Endodermal cell (in vitro differentiated cells): ENCODE measurements at places on chromosomes 3 and 15.

- peak; percentile 83 for DNase-seq
Observed at GRCh38 chr3:39166134-39166710, 12.8 kb upstream of the CSRNP1 start.

DNA sequence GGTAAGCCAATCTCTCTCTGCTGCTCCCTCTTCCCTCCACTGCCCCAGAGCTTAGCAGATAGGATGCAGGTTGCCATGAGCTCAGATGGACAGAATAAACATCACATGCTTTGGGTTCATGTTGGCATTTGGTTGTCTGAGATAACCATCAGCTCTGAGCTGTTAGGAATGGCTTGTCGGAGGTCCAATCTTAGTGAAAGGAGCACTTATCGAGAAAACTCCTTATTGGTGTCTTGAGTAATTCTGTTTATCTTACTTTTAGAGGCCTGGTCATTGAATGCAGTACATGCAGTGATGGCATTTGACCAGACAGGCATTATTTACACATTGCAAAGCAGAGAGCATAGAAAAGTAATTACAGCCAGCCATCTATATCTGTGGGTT, 99.7 kb downstream of the CEMIP start:
- DNase-seq: no peak

DNA sequence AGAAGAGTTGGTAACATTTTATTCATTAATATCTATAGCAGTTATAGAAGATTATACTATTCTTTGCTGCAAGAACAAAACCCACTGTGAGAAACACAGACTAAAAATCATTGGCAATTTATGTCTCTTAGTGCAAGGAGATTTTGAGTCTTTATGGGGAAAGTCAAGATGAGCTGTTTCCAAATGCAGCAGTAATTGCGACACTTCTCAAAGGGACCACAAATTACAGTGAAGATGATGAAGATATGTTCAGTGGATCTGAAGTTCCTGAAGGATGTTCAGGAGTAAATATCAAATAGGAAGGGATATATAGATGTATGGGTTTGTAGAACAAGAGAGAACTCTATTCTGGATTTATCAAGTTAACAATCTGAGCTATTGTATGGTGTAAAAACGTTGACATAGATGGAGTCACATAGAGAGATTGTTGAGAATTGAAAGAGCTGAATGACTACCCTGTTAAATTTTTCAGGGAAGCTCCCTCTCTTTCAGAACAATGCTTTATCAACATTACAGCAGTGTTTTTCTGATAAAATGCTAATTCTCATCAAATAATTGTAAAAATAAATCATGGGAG, 71.8 kb downstream of the DTWD1 start:
- DNase-seq: no peak

DNA sequence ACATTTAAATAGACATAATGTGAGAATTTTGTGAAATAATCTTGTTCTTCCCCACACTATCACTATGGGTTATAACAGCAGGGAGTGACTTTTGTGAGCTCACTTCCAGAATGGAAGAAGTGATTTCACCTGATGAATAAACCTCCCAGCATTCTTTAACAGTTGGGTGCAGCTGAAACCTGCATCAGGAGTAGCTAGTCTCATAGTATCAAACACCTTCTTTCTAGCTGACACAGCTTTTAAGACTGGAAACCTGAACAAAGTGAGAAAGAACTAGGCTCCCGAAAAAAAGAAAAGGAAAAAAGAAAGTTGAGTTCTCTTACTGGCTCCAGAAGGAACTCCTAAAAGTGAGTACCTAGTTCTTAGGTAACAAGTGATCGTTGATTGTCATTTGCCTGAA, 61.1 kb upstream of the UNC13C start:
- no peak for DNase-seq

DNA sequence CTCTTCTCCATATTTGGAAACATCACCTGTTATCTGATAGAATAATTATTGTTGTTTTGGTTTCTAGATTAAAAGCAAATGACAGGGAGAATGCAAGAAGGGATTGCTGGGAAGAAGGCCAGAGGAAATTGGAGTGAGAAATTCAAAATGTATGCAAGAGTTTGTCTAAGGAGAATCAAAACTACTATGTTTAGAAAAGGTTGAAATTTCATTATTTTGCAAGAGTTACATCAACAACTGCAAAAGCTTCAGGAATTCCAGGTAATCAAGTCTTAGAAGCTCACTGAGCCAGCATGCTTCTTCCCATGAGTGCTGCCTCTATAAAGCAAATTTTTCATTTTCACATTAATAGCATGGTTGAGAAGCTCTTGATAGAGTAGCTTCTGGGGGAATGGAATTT, 177.2 kb upstream of the GBE1 start:
- DNase-seq: no peak

- DNase-seq: peak; percentile 72
Observed at GRCh38 chr3:126704494-126705214, 614 bp downstream of the CHCHD6 start.

DNA sequence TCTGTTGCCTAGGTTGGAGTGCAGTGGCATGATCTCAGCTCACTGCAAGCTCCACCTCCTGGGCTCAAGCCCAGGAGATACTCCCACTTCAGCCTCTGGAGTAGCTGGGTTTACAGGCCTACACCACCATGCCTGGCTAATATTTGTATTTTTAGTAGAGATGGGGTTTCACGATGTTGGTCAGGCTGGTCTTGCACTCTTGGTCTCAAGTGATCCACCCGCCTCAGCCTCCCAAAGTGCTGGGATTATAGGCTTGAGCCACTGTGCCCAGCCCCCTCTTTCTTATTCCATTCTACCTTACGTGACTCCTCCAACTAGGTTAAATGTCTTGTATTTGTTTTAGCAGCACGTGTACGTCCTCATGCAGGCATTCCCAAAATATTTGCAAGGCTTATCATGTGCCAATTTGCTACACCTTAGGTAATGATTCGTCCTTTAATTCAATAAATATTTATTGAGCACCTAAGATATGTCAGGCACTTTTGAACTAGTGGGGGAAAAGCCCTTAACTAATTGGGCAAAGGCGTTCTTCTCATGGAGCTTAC, 14.9 kb upstream of the MAGI1 start:
- DNase-seq: no peak

GRCh38 chr3:39272191-39272590, 7.6 kb downstream of the CX3CR1 start:
- no peak for DNase-seq

GRCh38 chr3:105427332-105427731, 60.6 kb downstream of the ALCAM start:
- peak; percentile 43 for DNase-seq

DNA sequence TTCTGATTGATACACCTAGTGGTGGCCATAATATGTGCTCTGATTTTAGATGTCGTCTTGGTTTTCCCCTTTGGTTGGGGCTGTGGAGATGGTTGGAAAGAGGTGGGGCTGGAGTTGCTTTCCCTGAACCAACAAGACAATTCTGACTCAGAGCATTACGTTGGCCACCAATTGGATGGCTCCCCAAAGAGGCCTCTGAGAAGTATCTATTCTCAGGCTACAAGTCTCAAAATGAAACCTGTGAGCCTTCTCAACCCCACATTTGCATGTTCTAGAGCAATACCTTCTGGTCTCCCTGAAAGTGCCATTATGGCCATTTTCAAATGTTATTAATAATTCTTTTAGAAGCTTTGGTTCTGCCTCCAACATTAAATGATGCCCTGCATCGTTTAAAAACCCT, 188.4 kb upstream of the WNT5A start:
- DNase-seq: no peak

DNA sequence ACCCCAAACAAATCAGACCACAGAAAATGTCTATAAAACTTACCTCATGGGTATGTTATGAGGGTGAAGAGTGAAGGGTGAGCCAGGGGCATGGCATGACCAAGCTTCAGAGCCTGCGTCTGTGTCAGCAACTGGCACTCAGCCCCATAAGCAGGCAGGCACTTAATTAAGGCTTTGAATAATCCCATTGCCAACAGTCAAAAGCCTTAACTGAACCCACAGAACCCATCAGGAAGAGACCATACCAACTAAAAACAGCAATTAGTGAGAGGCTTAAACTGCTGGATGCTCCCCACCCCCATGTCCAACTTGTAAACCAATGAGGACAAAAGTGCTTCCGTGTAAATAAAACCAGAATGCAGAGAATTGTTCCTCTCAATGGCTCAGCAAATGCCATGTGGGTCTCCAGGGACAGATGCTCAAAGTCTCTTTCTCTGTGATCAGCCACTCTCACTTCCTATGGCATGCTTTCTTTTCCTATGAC, 126.0 kb downstream of the MYLK start:
- no peak for DNase-seq

DNA sequence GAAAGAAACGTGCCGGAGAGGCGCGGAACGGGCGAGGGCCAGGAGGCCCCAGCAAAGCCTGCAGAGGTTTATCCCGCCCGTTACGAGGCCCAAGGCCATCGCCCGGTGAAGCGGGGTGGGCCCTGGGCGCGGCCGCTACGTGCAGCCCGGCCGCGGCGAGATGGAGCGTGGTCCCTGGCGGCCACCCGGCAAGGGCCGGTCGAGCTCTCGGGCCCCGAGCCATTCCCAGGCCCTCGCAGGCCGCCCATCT, 1.1 kb downstream of the PKM start:
- DNase-seq: no peak

DNA sequence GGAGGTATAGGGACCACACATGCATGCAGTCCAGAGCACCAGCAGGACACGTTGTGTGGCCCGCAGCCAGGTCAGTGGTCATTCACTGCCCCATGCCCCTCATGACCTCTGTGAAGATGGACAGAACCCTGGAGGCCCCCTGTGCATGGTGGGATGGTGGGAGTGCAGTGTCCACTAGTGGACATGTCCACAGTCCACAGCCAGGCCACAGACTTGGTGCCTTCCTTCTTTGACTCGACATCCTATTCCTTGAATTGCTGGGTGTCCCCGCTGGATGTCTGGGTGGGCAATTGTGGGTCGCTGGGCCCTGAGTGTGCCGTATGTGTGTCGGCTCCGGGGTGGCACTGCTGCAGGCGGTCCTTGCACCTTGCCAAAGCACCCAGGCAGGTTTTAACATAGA, 35.7 kb downstream of the KLF15 start:
- DNase-seq: peak; percentile 16

DNA sequence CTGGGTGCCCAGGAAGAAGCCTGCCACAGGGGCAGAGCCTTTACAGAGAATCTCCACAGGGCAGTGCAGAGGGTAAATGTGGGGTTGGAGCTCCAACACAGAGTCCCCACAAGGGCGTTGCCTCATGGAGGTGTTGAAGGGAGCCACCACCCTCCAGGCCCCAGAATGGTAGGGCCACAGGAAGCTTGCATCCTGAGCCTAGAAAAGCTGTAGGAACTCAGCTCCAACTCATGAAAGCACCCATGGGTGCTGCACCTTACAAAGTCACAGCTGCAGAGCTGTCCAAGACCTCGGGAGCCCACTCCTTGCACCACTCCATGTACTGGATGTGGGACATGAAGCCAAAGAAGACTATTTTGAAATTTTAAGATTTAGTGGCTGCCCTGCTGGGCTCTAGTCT, 73.3 kb upstream of the KCNH8 start:
- no peak for DNase-seq

DNA sequence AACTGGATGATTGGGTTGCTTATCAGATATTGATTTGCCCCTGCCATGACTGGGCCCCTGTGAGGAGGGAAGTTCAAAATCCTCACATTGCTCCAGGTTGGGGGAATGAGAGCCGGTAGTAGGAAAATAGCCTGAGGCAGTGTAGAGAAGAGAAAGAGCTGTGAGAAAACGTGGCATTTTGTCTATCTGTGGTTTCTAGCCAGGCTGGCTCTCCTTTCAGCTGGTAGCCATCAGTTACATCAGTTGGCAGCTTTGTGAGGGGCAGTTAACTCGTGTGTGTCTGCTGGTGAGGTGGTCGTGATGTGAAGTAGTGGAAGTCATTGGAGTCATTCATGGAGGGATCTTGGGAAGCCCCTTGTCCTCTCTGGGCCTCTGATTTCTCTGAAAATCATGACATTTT, 5.2 kb downstream of the ESYT3 start:
- DNase-seq: peak; percentile 30

- no peak for DNase-seq
Observed at GRCh38 chr3:87997298-87997697, 61.5 kb downstream of the CGGBP1 start.

DNA sequence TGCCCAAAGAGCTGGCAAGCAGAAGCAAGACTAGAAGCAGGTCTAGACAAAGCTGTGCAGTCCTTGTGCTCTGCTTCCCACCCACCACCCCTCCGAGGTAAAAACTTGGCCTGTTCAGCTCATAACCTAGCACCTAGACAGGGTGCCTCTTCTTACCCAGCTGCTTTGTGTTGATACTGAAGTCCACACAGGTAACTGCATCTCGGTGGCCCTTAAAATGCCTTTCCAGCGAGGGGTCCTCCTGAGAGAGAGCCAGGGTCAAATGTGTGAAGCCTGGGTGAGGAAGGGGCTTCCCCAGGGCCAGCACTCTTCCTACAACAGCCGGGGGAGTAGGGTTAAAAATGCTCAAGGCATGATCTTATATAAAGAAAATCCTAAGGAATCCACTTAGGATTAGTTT, 3.4 kb downstream of the POC1A start:
- no peak for DNase-seq

DNA sequence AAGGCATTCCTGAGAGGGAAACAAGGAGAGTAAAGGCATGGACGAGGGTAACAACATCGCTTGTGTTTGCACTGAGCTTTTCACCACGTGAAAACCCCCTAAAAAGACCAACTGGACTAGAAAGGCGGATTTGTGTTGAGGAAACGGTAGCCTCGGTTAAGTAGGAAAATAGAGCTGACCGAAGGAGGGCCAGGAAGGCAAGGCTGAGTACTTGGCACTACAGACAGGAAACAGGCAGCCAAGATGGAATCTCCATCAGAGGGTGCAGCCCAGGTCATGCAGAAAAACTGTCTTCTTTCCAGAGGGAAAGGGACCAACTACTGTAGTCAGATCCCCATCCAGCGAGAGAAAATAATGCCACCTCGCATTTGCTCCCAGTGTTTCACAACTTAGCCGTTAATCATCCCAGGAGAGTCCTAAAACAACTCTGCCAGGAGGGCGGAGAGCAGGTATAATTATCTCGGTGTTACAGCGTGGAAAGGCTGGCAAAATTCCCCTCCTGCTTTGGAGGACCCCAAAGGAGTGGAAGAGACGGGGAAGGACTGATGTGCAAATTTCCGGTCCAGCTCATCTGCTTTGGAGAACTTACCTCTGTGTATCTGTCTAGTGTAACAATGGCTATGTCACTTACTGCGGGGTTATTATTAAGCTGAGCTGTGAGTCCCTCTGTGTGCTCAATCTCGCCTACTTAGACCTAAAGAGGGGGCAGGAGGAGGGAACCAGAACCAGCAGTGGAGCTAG, 77.2 kb downstream of the MYO1E start:
- DNase-seq: no peak

GRCh38 chr15:72481015-72481659, 7.0 kb downstream of the ARIH1 start:
- DNase-seq: no peak

- DNase-seq: peak; percentile 61
Observed at GRCh38 chr3:129068291-129068886, 7.8 kb downstream of the GP9 start.

DNA sequence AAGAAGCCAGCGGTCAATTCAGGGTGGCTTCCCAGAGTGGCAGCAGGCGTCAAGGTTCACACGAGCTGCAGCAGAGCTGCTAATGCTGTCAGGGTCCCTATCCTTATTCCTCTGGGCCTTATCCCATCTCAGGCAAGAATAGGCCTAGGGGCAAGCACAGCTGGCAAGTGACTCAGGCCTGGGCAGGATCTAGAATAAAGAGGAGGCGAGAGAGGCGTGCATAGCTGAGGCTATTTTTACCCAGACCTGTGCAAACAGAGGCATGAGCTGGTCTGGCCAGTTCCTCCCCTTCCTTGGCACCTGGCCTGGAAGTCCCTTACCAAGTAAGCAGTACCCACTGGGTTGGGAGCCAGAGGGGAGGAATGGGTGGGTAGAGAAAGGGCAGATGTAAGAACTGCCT, 12.2 kb upstream of the VIPR1 start:
- peak; percentile 48 for DNase-seq

GRCh38 chr3:143298380-143298779, 178.8 kb downstream of the CHST2 start:
- no peak for DNase-seq
